ENCODE measurements at places on chromosomes 12 and 14. TPM values are rescaled to one million over a fixed set of nuclear protein-coding genes. Genes with fewer than 3 reads are reported as not detected.

Gene PPHLN1
- 42.2 TPM for total RNA-seq

Gene TMEM63C
- total RNA-seq, result 0.47 TPM

Gene UNC79
- total RNA-seq, result 0.20 TPM

Gene TAS2R20
- total RNA-seq, result 1.7 TPM

Gene NR1H4
- total RNA-seq, result not detected

Gene FSCB
- total RNA-seq, result 0.10 TPM

Gene DTX1
- total RNA-seq, result 0.70 TPM

Gene CISTR
- not detected for total RNA-seq

Gene CHMP4A
- total RNA-seq, result 46.7 TPM

Gene BDKRB2
- 1.9 TPM for total RNA-seq

Gene C12orf54
- not detected for total RNA-seq

Gene CLECL1
- total RNA-seq, result not detected

Gene RNFT2
- total RNA-seq, result 5.5 TPM

GRCh38 chr14:77055981-77056380 is 27.5 kb upstream of the IRF2BPL start:
- no peak for DNase-seq

DNA sequence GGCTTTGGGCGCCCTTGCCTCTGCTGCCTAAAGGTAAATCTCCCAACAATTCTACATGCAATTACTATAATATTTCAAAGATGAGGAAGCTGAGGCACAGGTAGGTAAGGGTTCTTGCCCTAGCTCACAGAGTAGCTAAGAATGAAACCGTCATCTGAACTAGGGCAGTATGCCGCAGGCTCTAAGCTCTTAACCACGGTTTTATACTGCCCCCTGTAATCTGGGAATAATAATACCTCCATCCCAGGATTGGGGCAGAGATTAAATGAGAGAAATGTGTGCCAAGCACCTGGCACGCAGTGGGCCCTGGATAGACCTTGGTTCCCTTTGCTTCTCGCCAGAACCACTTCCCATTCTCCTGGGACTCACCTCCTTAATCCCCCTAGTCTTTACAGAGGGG is 1.5 kb upstream of the HRK start:
- no peak for DNase-seq

- no peak for DNase-seq
These were observed 2.8 kb upstream of the PLEKHH1 start for GRCh38 chr14:67529947-67530935.

DNA sequence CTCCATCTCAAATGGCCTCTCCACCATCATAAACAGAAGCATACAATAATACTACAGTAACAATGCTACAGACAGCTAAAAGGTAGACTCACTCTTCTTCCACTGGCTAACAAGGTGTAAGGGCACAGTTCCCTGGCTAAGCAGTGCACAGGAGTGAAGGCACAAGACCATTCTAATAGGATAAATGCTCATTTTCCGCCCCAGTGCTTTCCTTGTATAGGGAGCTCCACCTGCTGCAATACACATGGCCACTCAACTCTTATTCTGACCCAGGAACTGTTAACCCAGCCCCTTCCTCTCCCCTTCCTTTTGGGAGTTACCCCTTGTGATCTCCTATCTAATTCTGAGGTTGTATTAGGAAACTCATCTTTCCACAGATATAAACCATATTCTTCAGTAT is 124.6 kb downstream of the KCNK10 start:
- no peak for DNase-seq

DNA sequence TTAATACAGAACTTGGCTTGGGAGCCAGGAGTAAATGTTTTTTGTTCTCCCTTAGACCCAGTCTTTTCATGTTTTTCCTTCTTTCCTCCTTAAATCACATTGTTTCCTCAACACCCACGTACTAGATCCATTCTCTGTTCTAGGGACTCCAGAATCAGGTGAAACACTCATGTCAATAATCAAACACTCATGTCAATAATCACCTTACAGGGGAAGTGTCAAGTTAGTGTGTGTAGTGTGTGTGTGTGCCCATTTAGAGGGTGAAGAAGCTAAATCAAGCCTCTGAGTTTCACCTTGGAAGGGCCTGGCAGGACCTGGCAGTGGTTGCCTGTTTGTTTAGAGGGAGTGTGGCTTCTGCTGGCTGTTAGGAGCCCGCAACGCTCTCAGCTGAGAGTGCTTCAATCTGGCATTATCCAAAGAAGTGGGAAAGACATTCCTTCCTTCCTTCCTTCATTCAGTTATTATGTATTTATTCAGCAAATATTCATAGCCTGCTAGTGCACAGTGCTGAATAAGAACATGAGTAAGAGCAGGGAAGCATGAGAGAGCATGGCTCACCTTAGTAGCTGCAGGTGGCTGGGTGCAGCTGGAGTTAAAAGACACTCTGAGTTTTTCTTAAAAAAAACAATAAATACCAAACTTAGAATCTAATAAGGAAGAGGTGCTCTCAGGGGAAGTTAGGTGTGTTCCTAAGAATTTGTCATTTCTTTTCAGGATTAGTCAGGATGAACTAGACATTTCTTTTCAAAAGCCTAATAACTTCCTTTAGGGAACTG is 17.6 kb upstream of the EID3 start:
- DNase-seq, result no peak

- DNase-seq, result no peak
These were observed 114.7 kb upstream of the C14orf180 start for GRCh38 chr14:104464907-104465306.

- no peak for DNase-seq
These were observed 11.8 kb upstream of the EDDM3A start for GRCh38 chr14:20733684-20734429.

- DNase-seq, result no peak
These were observed 87.4 kb downstream of the DNAH10 start for GRCh38 chr12:123849517-123849916.

- no peak for DNase-seq
These were observed 78.3 kb upstream of the ANO4 start for GRCh38 chr12:100715976-100716944.

GRCh38 chr12:63922474-63922873 is 78.0 kb downstream of the SRGAP1 start:
- DNase-seq, result no peak

DNA sequence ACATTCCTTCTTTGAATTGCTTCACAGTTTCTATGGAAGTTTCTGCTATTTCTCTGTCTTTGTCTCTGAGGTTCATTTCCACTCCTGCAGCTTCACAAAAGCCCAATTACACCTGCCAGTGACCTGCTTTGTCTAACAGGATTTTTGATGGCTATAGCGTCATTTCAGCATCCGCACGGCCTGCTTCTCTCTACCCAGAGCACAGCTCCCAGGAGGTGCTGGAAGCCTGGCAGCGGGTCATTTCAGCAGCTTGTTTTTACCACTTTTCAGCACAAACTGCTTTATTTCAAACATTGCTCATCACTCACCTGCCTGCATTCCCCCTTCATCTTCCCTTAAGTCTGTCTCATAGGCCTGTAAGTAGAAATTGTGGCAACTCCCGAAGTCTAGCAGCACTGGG is 434.5 kb upstream of the GARIN6 start:
- no peak for DNase-seq

DNA sequence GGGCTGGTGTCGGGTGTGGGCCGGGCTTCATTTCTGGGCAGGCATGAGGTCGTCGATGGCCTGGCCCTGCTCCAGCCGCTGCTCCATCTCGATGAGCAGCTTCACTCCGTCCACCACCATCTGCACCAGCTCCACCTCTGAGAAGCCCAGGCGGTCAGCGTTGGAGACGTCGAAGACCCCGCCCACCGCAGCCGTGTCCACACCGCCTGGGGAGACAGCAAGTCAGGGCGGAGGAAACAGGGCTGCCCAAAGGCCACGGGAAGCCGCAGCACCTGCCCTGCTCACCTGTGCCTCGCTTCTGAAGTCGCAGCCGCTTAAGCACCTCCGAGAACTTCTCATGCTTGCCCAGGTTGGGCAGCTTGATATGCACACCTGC is 2.8 kb downstream of the CKB start:
- no peak for DNase-seq

DNA sequence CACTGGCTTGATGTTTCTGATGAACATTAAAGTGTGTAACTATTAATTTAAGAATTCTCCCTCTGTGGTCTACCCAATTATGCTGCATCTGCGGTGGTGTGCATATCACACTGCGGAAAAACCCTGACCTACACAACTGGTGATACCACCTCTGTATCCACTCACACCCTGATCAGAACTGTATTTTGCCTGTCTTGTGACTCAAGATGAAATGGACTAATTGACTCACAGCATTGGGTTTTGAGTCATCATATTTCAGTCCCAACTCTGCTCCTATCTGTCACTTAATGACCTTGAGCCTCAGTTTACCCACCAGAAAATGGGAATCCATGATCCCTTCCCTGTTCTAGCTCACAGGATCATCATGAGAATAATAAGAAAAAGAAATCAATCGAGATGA is 65.6 kb downstream of the NUAK1 start:
- DNase-seq, result no peak

GRCh38 chr14:75439989-75440388 is 12.2 kb downstream of the JDP2 start:
- DNase-seq, result no peak

- no peak for DNase-seq
These were observed 70.6 kb downstream of the B4GALNT3 start for GRCh38 chr12:530308-530707.

DNA sequence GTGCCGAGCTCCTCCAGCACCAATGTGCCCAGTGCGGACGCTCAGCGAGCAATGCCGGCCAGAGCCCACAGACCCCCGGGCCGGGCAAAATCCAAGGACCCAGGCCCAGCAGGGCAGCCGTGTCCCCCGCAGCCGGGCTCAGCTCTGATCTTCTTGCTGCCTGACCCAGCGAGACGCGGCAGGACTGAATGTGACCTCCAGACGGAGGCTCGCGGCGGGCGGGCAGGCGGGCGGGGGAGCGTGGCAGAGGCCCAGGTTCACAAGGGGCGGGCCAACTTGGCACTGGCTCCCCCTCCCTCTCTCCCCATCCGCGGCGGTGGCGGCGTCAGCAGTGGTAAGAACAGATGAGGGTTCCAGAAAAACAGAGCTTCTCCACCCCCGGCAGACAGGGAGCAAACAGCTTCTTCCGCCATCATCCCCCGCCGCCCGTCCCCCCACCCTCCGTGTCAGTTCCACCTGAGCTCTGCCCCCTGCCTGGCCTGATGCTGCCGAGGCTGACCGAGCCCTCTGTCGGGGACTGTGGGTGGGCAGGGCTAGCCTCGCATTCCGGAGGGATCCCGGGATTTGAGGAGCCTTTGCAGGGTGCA is 94.3 kb downstream of the RFLNA start:
- peak; percentile 90 for DNase-seq

- DNase-seq, result no peak
These were observed 253.8 kb downstream of the BCAT1 start for GRCh38 chr12:24695103-24695502.

DNA sequence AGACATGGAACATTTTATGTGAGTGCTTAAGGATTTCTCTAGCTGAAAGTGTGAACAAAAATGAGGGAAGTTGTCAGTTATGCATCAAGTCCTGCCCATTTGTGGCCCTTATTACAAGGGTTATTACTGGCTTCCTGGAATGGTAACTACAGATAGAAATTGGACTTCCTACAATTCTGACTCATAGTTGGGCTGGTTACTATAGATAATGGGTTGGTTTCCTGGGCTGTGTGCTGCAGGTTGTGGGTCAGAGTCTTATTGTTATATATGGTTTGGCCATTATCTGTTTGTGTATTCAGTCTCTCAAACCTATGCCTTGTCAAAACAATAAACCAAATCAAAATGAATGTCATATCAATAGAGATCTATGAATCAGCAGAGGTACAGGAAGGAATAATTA is 313.7 kb downstream of the ADAMTS20 start:
- DNase-seq, result no peak

DNA sequence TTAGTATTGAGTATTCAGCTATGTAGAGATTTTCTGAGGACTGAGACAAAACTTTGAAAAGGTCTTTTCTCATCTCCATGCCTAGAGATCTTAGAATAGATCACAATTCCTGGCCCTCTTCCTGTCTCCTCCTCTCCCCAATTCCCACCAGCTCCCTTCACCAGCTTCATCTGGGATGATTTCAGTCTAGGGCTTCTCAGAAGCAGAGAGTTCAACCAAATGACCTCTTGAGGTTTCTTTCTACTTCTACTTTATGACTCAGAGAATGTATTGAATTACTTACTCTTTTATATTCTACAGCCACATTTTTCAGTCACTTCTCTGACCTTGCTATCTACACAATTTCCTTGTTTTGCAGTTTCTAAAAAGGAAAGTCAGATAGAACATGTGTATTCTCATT is 19.4 kb upstream of the SNX6 start:
- DNase-seq, result no peak

GRCh38 chr12:64459394-64459891 is 7.5 kb downstream of the TBK1 start:
- no peak for DNase-seq

GRCh38 chr12:132186857-132187620 is 42.8 kb downstream of the NOC4L start:
- DNase-seq, result no peak

- DNase-seq, result no peak
These were observed 103.3 kb upstream of the FKBP4 start for GRCh38 chr12:2691345-2692071.

DNA sequence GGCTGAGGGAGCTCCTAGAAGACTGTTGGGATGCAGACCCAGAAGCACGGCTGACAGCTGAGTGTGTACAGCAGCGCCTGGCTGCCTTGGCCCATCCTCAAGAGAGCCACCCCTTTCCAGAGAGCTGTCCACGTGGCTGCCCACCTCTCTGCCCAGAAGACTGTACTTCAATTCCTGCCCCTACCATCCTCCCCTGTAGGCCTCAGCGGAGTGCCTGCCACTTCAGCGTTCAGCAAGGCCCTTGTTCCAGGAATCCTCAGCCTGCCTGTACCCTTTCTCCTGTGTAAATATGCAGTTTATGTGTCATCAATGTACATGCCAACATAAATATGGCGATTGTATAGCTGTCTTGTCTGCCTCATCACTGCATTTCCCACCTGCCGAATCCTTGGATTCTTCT is 7.5 kb downstream of the AMHR2 start:
- no peak for DNase-seq

DNA sequence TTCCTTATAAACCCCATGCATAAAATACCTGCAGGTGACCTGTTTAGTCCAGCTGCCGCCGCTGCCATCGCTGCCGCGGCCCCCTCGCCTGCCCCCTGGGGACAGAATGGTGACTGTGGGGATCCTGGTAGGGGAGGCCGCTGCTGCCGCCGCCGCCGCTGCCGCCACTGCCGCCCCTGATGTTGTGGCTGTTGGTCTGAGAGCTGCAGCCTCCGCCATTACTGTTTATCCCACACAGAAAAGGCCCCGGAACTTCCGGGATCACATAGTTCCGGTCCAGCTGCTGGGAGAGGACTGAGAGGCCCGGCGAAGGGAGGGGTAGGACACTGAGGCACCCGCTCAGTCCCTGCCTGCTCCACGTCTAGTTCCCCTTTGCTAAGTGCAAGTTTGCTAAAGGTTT is 244.9 kb downstream of the C12orf50 start:
- no peak for DNase-seq

- no peak for DNase-seq
These were observed 340.2 kb downstream of the DPF3 start for GRCh38 chr14:72553656-72554055.

All from left lung (tissue), 14 donors.